Stimulated activated CD8-positive, alpha-beta memory T cell treated with anti-CD3 and anti-CD28 coated beads, Interleukin-15, amount 100 ng/mL, for 48 hours (primary cell): ENCODE measurements at places on chromosomes 1 and 21.

DNA sequence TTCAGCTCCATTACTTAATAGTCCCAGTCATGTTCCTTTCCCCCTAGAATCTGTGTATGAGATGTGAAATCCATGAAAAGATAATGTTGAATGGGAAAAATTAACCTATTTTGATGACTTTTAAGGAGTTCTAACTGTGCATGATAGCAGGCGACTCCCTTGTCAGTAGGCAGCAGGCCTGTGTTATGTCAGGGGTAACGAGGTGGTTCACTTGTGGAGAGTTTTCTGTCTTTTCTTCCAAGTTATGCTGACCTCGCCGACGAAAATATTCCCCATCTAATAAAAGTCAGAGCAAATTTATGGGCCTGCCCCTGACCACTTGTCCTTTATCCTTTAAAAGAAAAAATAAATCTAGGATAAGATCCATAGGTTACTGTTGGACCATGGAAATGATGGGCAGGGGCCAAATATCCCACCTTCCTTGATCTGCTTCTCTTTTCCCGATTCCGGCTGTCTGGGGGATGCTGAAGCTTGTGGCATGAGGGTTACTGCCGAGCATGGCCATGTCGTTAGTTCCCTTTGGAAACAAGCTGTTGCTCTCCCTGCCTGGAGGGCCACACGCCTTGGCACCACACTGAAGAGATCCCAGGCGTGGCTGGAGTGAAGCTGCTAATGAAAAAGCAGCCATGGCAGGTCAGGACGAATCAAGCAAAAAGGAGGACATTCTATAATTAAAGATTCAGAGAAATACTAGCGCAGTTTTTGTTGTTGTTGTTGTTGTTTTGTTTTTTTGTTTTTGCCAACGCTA lies 93.8 kb downstream of the ROR1 start:
- no peak for DNase-seq

GRCh38 chr21:14942801-14943490 lies 121.9 kb downstream of the NRIP1 start:
- no peak for DNase-seq

GRCh38 chr1:40247655-40248054 lies at the start of gene TMCO2:
Gene TMCO2 (plus strand): TSS chr1:40247937. CDS start chr1:40247994, 57 bp downstream.
- no peak for DNase-seq

GRCh38 chr1:27522432-27523336 lies 32.7 kb upstream of the WASF2 start:
- no peak for DNase-seq

- no peak for DNase-seq
These were observed 50.7 kb downstream of the JAK1 start for GRCh38 chr1:64915381-64916274.

DNA sequence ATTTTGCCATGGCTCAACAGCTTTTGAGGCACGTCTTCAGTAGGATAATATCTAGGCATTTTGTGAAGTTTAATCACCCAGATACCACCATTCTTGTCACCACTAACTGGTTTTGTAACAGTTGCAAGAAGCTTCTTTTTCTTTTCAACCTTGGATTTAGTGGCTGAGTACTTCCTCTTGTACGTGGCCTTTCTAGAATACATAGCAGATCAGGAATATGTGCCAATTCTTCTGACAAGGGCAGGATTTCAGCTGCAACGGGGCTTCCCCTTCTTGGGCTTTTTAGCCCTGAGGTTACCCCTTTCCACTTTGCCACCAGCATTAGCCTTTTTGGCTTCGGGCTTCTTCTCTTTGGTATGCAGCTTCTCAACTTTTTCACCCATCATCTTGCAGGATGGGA lies 79.3 kb upstream of the WARS2 start:
- no peak for DNase-seq

- DNase-seq = no peak
These were observed 1656.0 kb downstream of the MRPL39 start for GRCh38 chr21:23951251-23951650.

DNA sequence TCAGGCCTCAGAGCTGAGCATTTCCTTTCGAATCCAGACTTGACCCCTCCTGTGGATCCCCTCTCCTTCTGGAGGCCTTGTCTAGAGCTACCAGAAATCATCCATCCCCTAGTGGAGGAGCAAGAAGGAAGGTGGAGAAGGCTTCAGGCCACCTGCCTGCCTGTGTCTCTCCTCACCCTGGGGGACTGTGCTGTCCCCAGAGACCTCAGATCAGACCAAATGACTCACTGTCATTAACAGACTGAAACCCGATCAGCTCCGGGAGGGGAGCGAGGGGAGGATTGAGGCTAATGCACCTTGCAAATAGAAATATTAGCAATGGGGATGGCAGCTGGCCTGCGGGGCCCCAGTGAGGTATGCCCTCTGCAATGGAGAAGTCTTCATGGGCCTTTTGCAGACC lies 2.1 kb downstream of the MYBPH start:
- no peak for DNase-seq
